ENCODE measurements at places on chromosomes 11 and 22.
A peak's percentile ranks its signal among the peaks of the same experiment; 100 is the strongest.

GRCh38 chr22:37802310-37803194, 5.2 kb upstream of the GCAT start:
- DNase-seq: peak; percentile 71

- DNase-seq: peak; percentile 28
These were observed 64.7 kb downstream of the MTMR3 start for GRCh38 chr22:29947410-29948384.

GRCh38 chr22:19535001-19535400, 10.8 kb upstream of the CLDN5 start:
- DNase-seq: no peak

DNA sequence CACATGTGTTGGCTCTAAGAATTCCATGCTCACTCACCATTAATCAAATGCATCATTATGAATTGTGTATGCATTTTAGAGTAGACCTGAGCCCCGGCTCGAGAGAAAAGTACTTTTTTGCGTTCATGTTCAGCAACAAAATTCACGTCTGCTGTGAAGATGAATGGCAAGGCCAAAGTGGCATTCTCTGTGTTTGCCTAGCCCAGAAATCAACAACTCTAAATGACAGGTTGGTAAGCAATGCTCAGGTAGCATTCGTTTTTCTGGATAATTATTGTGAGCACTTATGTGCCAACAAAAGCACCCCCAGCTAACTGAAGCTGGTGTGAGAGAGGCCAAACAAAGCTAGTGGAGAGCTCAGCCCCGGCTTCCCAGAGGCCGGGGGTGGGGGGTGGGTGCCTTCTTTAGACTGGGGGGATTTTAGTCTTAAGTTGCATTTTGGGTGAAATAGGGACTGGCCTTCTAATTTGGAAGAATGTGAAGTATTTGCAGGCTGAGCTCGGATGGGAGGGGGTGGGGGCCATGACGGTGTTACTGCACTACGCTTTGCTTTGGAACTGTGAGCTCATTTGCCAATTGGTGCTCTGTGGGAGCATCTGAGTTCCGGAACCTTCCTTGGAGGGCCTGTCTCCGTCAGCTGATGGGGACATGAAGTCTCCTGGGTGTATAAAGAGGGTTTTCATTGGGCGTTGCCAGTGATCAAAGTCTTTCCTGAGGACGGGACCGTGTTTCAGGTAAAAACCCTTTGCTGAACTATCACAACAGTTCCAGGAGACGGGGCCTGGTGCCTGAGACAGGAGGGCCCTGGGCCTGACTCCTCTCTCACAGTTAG, 29.0 kb upstream of the ALX4 start:
- DNase-seq: no peak

DNA sequence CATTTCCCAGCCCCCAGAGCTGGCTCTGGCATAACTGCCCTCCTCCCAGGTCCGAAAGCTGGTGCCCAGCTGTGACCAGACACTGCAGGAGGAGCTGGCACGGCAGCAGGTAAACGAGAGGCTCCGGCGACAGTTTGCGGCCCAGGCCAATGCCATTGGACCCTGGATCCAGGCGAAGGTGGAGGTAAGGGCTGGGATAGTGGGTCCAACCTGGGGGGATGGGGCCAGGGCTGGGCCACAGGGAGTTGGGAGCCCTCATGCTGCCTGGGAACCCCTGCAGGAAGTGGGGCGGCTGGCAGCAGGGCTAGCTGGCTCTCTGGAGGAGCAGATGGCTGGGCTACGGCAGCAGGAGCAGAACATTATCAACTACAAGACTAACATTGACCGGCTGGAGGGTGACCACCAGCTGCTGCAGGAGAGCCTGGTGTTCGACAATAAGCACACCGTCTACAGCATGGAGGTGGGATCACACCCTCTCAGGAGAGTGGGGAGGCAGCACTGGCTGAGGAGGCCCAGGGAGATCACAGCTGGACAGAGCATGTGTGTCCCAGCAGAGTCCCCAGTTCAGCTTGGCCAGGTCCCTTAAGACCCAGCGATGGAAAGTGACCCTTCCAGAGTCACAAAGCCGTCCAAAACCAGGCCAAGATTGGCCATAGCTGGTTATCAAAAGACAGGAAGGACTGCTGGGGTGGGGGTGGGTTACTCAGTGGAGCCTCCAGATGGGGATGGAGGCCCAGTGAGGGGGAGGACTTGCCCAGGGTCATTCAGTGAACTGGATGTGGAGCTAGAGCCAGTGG, 7.0 kb downstream of the CTSF start:
- DNase-seq: no peak

DNA sequence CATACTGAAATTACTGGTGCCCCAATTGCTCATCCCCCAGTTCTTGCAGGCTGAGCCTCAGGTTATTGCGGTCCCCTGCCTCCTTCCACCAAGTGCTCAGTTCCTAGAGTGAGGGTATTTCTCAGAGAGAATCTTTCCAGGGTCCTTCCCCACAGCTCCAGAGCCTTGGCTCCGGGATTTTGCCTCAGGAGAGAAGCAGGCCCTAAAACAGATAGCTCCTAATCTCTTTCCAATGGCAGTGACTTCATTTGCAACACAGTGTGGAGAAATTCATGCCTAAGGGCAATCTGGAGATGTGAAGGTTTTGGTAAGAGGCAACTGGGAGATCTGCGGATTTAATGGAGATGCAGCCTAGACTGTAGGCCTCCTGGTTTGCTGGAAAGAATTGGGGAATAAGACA, 2.9 kb downstream of the NF2 start:
- DNase-seq: no peak

DNA sequence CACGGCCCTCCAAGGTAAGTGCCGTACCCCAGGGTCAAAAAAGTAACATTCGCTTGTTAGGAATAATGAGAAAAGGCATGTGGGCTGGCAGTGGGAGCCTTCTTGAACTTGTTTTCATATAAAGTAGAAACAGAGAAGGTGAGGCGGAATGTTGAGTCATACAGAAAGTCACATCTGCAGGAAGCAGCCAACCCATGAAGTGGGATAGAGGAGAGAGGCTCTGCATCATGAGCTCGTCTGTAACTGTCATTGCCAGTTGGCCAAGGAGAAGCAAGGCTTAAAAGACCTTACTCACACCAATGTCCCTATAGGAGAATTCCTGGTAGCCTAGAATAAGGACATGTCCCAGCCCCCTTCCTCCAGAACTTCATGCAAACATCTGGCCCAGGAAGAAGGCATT, 253.3 kb downstream of the BUD13 start:
- no peak for DNase-seq

DNA sequence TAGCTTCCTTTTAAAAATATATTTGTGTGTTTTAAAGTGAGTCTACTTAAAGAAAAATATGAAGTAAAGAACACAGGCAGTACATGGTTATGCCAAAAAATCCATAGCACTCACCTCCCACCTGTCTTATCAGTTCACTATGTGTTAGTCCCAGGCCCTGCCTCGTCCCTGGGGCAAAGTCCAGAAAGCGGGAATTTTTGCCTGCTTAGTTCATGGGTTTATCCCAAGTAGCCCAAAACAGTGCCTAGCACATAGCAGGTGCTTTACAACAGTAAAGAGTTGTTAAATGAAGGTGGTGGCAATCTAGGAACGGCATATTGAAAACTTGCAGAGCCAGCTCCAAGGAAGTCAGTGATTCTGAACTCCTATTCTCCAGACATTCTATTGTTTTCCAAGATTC, 154.0 kb downstream of the MN1 start:
- DNase-seq: no peak
